ENCODE measurements at places on chromosomes 12 and 14. TPM values are rescaled to one million over a fixed set of nuclear protein-coding genes. Genes with fewer than 3 reads are reported as not detected.

GRCh38 chr12:131367983-131368667, 342.8 kb upstream of the SFSWAP start:
- no peak for DNase-seq

DNA sequence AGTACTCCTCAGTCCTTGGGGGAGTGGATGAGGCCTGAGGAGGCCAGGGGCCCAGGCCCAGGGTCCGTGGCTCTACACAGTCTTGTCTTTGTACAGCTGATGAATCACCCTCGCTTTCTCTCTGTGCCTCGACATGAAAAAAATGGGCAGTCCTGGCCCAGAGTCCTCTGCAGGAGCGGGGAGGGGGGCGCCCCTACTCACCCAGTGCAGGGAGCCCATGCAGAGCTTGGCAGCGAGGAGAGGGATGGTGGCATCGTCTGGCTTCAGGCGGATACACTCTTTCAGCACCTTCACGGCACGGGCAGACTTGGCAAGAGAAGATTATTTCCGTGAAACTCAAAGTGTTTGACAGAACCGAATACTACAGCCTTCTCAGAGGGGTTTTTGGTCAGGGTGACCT, 159.3 kb downstream of the TTC7B start:
- DNase-seq = no peak

DNA sequence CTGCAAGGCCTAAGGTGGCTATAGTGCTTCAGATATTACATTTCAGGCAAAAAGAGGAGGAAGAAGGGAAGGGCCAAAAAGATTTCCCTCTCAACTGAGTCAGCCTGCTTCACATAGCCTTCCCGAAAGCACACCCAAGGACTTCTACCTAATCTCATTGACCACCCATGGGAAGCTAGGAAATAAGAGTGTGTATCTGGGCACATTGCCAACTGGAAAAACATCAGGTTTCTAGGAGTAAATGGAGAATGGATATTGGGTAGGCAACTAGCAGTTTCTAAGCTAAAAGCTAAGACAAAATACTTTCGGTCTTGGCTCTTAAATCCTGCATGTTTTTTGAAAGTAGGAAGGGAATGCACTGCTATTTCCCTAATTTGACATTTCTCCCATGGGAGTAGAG, 221.7 kb upstream of the GRIP1 start:
- no peak for DNase-seq

DNA sequence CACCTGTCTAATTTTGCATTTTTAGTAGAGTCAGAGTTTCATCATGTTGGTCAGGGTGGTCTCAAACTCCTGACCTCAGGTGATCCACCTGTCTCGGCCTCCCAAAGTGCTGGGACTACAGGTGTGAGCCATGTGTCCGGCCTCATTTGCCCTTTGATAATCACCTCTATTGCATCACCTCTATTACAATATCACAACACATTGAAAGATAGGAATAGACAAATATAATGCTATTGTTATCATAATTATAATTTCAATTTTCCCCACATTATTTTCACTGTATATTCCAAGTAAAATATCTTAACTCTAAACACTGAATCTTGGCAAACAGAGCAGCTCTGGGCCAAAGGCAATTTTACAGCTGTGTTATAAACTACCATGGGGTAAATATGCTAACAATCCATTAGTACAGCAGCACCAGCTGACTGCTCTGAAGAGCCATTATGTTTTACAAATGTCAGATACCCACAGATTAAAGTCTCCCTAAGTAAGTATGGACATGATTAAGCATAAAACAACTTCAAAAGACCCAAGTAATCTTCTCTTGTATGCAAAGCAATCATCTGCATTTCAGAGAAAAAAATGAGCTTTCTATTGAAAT, 173.2 kb downstream of the MED13L start:
- no peak for DNase-seq

- no peak for DNase-seq
Measured at GRCh38 chr14:50666772-50667683, 1.1 kb downstream of the SAV1 start.

FAM161B gene
- 4.5 TPM for total RNA-seq

TPH2 gene
- total RNA-seq = not detected

PIWIL1 gene
- not detected for total RNA-seq

OR2AP1 gene
- not detected for total RNA-seq
